ENCODE measurements at places on chromosomes 4 and X.

DNA sequence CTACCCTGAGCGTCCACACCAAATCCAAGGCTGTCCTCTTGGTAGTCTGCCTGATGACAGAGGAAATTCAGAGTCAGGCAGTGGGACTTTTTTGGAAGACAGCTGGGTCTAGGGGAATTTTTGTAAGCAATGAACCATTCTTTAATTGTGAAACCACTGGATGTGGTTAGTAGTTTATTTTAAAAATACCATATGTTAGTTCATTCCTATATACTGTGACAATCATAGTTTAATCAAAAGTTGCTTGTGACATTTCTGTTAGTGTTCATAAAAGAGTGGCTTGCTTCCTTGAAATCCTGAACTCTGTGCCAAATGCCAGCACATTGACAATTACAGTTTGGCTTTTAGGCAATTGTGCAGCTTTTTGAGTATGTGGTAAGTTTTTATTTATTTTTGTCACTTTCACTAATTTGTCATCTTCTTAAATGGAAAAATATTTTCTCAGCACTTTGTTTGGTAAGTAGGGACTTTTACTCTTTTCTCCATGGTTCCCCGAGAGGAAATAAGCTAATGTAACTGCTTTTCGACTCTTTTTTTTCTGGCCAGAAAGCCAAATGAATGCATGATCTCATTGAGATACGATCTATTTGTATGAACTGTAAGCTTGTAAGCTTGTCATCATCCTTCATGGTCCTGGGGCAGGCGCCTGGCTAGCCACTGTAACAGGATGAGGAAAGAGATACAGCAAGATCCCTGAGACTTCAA lies 72.6 kb upstream of the SLC4A4 start:
- no peak for DNase-seq

DNA sequence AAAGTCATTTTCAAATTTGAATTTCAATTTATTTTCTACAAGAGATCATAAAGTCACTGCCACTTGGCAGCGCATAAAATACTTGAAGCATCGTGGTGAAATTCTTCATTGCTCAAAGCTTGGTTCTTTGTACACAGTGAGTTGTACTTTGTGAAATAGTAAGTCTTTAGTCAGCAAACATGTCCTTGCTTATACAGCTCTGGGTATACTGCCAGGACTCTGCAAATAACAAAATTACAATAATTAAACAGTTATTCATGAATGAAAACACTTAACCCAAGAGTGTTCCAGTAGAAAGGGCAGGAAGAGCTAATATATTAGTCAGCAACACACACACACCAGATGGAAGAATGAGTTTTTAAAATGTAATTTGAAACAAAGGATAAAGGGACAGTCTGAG lies 1300.9 kb upstream of the DIAPH2 start:
- DNase-seq, result no peak

- no peak for DNase-seq
Measured at GRCh38 chr4:112818594-112818965, 181.6 kb downstream of the LARP7 start.

GRCh38 chr4:151784706-151785105 lies 23.9 kb upstream of the GATB start:
- DNase-seq, result no peak

GRCh38 chrX:68711845-68712244 lies 64.4 kb downstream of the STARD8 start:
- no peak for DNase-seq

GRCh38 chrX:1657367-1658070 lies 42.7 kb downstream of the ASMT start:
- DNase-seq, result peak; percentile 28

GRCh38 chrX:123181233-123181914 lies 2.7 kb upstream of the GRIA3 start:
- DNase-seq, result no peak

Data from activated effector memory CD4-positive, alpha-beta T cell treated with Interleukin-2 at 50 U/mL for 16 hours (primary cell).